A549 treated with Hydrocortisone at 1 μM for 4 hours (cell line): ENCODE measurements at places on chromosomes 16 and 17. TPM values are rescaled to one million over a fixed set of nuclear protein-coding genes. Genes with fewer than 3 reads are reported as not detected.

NPB gene
- total RNA-seq: 0.36 to 0.59 TPM (median 0.53 TPM) in 5 replicates

AURKB gene
- total RNA-seq: 137 to 153 TPM (median 149 TPM) in 5 replicates

TMC8 gene
- 0.17 to 0.51 TPM (median 0.22 TPM) in 5 replicates for total RNA-seq

LITAFD gene
- not detected in 5 replicates for total RNA-seq

HIGD1B gene
- total RNA-seq: not detected in 5 replicates
